ENCODE measurements at places on chromosomes 7 and 10. TPM values are rescaled to one million over a fixed set of nuclear protein-coding genes. Genes with fewer than 3 reads are reported as not detected.

The HOXA3 gene
- 1.8 TPM for total RNA-seq

The CYP2E1 gene
- 0.37 TPM for total RNA-seq

The CPED1 gene
- total RNA-seq, result 40.5 TPM

The ZFAND2A gene
- total RNA-seq, result 21.0 TPM

The SPDYE16 gene
- total RNA-seq, result not detected

The CYP26C1 gene
- total RNA-seq, result under 0.01 TPM

The ARHGAP22 gene
- total RNA-seq, result 20.7 TPM

The BHLHA15 gene
- total RNA-seq, result 0.37 TPM

The SSMEM1 gene
- total RNA-seq, result 0.09 TPM

The ANKRD26 gene
- total RNA-seq, result 8.7 TPM

The MYL7 gene
- not detected for total RNA-seq

The SLC26A5 gene
- not detected for total RNA-seq

The LEP gene
- total RNA-seq, result 0.09 TPM

The UBE2D4 gene
- 8.9 TPM for total RNA-seq

The SFRP4 gene
- total RNA-seq, result 9.0 TPM

The PAX4 gene
- total RNA-seq, result not detected

The PHYHIPL gene
- total RNA-seq, result not detected

The AS3MT gene
- total RNA-seq, result 13.0 TPM

The ANK3 gene
- 3.3 TPM for total RNA-seq

The ZNF775 gene
- total RNA-seq, result 6.7 TPM

The HMX2 gene
- total RNA-seq, result not detected

The PFKP gene
- 222 TPM for total RNA-seq

The NPC1L1 gene
- total RNA-seq, result 0.14 TPM

The SEPTIN14 gene
- not detected for total RNA-seq

The HOXA5 gene
- 1.4 TPM for total RNA-seq

The OR2A12 gene
- not detected for total RNA-seq

The RSPH10B2 gene
- total RNA-seq, result 0.14 TPM

The INA gene
- total RNA-seq, result 0.28 TPM

The CYP2C18 gene
- not detected for total RNA-seq

The SLC18A3 gene
- total RNA-seq, result not detected

The SRI gene
- total RNA-seq, result 80.6 TPM

The TUBAL3 gene
- not detected for total RNA-seq

The OR2A1 gene
- total RNA-seq, result not detected

The GOLGA7B gene
- not detected for total RNA-seq

The FFAR4 gene
- total RNA-seq, result not detected

The FANK1 gene
- total RNA-seq, result 10.0 TPM

The OLAH gene
- total RNA-seq, result 0.09 TPM

The NDUFA5 gene
- 34.0 TPM for total RNA-seq

The HOXA2 gene
- 0.18 TPM for total RNA-seq

The CLCN1 gene
- total RNA-seq, result 0.14 TPM

The GIMAP1 gene
- under 0.01 TPM for total RNA-seq

The C10orf67 gene
- 0.14 TPM for total RNA-seq

The MOGAT3 gene
- total RNA-seq, result not detected

The GIMAP5 gene
- total RNA-seq, result 0.14 TPM

The FUOM gene
- 15.5 TPM for total RNA-seq

The HECW1 gene
- total RNA-seq, result 3.1 TPM

The PRRT4 gene
- total RNA-seq, result not detected

The KIF11 gene
- total RNA-seq, result 3.4 TPM

The PILRA gene
- total RNA-seq, result 0.28 TPM

The FAM221A gene
- total RNA-seq, result 1.7 TPM

The MYL10 gene
- not detected for total RNA-seq

The BICC1 gene
- 99.6 TPM for total RNA-seq

The RELN gene
- total RNA-seq, result 0.74 TPM

The AOAH gene
- not detected for total RNA-seq
